ENCODE measurements at places on chromosomes 7 and 10.

DNA sequence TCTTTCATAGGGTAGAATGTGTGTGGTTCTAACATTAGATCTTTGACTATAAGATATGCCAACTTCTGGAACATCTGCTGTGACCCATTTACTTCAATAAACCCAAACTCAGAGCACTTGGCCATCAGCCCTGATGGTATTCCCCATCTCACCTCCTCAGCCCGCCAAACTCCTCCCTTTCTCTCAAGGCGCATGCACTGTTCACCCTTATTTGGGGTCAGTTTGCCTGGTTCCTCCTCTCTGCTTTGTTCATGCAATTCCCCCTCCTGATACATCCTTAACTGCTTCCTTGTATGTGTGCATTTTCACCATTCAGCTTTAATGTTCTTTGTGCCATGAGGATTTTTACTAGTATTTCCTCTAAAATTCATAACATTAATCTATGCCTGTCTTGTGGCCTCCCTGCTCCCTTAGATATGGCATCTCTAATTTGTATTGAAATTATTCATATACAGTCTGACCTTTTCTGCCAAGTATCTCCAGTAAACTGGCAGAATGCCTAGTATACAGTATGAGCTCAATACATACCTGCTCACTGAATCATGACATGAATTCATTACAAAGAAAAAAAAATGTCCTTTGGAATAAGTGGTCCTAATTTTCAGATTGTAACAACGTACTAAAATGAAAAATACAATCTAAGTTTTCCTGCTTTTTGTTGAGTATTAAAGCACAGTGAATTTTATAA, 336.8 kb upstream of the IGFBP3 start:
- DNase-seq: no peak

DNA sequence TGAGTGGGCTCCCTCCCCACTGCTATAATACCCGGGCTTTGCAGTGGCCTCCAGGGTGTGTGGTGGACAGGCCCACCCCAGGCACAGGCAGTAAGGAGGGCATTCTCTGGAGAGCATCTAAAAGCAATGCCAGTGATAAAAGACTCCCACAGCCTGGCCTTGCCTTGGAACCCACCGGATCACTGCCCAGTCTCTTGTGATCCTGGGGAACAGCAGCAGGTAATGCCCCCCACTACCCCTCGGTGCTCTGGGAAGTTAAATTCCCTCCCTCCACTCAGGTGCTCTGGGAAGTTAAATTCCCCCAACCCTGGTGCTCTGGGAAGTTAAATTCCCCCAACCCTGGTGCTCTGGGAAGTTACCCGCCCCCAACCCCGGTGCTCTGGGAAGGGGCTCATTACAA, 565.2 kb downstream of the TCERG1L start:
- DNase-seq: no peak

DNA sequence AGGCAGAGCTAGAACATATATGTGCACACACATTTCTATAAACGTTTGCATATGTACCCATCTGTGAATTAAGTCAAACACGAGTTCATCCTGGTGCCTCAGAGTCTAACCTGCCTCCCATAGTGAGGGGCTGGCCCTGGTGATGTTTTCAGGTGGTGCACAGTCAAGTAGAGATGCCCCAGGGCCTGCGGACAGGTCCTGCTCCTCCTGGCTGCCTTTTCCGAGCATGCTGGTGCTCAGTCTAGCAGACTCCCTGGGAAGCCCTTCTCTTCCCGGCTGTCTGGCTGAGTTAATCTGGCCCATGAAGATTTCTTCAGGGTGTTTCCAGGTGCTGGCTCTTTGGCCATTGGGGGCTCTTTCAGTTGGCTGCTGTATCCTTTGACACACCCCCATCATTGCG, 14.3 kb downstream of the ADCY1 start:
- DNase-seq: no peak

DNA sequence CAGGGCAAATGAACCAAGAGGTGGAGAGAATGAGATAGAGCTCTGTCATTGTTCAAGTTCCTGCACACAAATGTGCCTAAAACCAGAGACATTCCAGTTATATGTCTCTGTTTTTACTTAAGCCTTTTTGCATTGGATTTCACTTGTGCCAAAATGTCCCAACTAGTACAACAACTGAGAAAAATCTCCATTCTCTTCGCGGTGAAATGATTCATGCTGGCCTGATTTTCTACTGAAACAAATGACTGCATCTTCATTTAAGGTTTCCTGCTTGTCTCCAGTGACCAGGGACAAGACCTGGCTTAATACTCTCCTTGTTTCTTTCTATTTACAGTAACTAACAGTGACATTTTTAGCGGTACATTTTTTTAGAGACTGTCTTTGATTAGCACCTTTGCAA, 714.9 kb downstream of the KCNMA1 start:
- DNase-seq: no peak

DNA sequence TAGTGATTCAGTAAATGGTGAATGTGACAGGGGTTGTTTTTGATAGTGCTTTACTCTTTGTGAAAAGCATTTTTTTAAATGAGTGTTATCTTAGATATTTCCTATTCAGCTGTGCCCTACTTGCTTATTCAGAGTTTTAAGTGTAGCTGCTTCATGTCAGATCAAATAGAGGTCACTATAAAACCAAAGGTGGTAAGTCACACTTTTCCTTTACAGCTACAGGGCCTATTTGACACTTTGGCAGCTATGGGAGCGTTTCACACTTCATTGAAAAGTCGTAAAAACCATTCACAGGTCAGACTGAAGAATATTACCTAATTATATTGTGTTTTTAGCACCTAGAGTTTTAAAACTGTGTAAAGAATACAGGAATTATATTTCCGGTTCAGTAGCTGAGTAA, 67.3 kb downstream of the ANKIB1 start:
- DNase-seq: no peak

DNA sequence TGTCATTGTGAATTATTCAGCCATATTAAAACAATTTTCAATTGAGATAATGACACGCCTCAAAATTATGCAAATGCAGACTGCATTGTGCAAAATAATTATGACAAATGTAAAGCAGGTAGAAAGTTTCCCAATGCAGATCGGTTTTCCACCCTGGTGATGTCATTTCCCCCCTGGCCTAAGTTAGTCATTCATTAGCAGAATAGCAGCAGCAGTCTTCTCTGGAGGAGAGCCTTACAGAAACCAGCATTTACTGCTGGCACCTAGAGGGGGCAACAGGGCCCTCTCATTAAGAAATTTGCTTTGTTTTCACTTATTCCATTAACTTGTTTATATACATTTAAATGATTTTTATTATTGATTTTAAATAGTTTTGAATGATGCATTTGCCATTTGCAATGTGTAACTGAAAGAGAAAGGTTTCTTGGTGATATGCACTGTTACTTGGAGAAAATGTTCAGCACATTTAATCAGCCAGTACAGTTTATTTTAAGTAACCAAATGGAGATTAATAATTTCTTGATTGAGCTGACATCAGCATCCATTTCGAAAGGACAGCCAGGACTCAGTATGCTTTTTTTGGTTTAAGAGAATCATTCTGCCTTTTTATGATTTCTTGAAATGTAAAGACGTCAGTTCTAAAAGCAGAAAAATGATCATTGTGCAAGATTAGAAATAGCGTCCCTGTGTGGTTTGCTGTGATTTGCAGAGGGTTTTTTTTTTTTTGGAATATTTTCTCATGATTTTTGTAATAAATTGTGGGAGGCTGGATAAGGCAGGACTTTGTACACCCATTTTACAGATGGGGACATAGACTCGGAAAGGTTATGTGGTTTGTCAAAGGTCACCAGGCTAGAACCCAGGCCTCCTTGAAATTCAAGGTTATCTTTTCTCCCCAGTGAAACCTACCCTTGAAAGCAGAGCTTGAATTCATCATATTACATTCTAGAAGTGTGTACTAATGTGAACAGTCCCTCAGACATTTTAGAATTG, 3.5 kb downstream of the ARID5B start:
- peak; percentile 60 for DNase-seq

DNA sequence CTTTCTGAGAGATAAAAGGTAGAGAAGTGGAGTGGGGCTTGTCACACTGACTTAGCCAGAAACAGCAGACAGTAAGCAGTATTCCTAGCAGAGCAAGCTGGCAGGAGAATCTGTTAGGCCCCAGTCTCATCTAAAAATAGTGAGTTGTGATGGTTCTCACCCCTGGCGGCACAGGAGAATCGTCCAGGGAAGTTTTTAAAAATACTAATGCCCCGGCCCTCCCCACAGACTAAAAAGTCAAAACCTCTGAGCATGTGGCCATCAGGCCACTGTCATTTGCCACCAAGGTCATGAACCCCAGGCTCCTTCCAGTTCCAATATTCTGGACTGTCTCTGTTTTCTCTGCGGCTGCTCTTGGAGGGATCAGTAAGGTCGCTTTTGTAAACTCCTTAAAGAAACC, 34.0 kb downstream of the LYZL1 start:
- DNase-seq: no peak

DNA sequence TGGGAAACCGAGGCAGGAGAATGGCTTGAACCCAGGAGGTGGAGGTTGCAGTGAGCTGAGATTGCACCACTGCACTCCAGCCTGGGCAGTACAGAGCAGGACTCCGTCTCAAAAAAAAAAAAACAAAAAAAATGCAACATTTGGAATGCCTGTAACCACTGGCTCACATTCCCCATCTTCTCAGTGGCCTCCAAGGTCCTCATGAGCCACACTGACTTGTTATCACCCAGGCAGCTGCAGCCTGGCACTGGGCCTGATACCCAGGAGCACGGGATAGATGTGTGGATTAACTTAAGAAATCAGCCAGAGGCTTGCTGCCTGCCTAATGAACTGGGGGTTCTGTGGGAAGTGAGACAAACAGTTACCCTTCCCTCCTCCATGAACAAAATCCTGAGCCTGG, 23.0 kb downstream of the JCAD start:
- DNase-seq: no peak

GRCh38 chr7:22607180-22607579, 107.2 kb upstream of the STEAP1B start:
- no peak for DNase-seq

GRCh38 chr7:134755422-134756022, 23.9 kb upstream of the CALD1 start:
- DNase-seq: peak; percentile 56

- peak; percentile 71 for DNase-seq
These were observed 8.5 kb downstream of the DDX56 start for GRCh38 chr7:44565097-44565794.

DNA sequence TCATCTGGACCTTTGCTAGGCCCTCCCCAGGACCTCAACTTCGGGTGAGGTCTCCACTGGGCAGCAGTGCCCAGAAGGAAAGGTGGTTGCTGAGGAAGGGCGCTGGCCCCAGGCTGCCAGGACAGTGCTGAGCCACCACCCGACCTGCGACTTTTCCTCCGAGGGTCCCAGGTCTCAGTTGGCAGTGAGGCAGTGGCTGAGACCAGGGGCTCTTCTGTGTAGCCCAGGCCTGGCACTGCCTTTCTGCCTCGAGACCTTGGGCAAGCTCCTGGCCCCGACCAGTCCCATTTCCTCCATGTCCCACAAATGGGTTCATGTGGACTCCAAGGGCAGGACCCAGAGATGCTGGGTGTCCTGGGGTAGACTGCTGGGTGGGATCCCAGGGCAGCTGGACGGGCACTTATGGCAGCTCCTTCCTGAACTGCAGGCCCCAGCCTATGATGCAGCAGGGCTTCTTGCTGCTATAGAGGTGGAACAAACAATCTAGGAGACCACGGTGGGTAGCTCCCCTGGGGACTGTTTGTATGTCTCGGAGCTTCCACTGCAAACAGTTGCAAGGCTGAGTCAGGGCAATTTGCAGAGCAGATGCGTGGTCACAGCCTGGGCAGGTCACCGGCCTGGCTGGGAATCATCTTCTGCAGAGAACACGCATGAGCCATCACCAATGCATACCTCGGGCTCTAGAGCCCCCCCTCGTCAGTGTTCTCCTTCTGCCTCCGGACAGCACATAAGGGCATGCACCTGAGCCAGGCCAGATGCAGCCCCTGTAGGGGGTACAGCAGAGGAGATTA, 17.9 kb upstream of the LRRC18 start:
- DNase-seq: no peak

- DNase-seq: no peak
These were observed 172.0 kb downstream of the ZEB1 start for GRCh38 chr10:31490858-31491504.

DNA sequence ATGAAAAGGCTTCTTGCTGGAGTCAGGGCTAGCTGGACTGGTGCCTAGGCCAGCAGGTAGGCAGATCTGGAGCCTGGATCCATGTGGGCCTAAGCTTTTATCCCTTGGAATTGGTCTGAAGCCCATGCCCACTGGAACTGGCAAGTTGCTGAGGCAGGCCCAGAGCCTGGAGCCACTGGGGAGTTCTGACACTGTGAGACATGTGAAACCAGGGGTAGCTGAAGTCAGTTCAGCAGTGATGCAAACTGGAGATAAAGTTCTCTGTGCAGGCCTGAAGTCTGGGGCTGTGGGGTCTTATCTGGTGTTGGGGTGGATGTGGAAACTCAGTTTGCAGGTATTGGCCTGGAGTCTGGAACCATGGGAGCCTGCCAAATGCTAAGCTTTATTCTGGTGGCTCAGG, 9.7 kb upstream of the THSD7A start:
- DNase-seq: no peak

- no peak for DNase-seq
These were observed 214.7 kb upstream of the SLC26A5 start for GRCh38 chr7:103660455-103661371.

DNA sequence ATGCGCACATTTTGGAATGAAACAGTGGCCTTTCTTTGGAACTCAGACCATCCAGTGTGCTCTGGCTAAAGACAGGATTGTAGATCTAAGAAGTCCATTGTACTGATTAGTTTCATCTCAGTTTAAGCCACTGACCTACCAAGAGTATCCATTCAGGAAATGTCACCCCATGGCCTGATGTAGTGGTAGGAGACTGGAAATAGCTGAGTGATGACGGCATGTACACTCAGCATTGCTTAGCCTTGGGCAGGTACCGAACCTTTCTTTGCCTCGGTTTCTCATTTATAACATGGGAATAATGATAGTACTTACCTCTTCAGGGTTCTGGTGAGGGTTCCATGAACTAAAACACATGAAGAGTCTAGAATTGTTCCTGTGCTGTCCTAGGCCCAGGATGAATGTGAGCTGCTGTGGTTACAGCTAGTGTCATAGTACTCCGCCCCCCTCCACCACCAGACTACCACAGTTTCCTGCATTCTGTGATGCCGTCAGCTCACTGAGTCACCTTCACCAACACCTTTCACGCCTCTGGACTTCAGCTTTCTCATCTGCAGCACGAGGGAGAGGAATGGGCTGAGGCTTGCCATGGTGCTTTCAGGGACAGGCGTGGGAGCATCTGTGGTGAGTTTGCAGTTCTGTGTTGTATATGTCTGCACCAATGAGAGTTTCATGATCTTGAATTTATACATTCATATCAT, 484.0 kb upstream of the GALNT17 start:
- peak; percentile 72 for DNase-seq

- no peak for DNase-seq
These were observed 81.6 kb downstream of the ZMIZ1 start for GRCh38 chr10:79150444-79150754.

DNA sequence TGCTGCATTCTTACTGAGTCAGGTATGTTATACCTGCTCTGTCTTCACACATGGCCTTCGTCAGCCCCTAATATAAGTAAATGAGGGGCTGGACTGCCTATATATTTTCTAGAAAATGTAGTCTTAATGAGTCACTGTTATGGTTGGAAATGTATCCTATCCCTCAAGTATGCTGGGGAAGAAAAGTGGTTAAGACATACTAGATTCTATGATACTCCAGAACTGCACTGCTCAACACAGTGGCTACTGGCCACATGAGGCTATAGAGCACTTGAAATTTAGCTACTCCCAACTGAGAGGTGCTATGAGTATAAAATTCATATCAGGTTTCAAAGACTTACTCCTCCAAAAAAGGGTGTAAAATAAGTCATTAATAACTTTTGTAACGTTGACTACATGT, 104.3 kb upstream of the STEAP1B start:
- no peak for DNase-seq

GRCh38 chr10:112137154-112137987, 46.2 kb downstream of the GPAM start:
- peak; percentile 79 for DNase-seq

Data from stimulated activated naive CD8-positive, alpha-beta T cell treated with anti-CD3 and anti-CD28 coated beads, Interleukin-15, Interleukin-2, amounts not matched to agents 100 U/mL and 50 U/mL, for 24 hours (primary cell).